ENCODE measurements at places on chromosomes 4 and X. TPM values are rescaled to one million over a fixed set of nuclear protein-coding genes. Genes with fewer than 3 reads are reported as not detected.
A peak's percentile ranks its signal among the peaks of the same experiment; 100 is the strongest.

DNA sequence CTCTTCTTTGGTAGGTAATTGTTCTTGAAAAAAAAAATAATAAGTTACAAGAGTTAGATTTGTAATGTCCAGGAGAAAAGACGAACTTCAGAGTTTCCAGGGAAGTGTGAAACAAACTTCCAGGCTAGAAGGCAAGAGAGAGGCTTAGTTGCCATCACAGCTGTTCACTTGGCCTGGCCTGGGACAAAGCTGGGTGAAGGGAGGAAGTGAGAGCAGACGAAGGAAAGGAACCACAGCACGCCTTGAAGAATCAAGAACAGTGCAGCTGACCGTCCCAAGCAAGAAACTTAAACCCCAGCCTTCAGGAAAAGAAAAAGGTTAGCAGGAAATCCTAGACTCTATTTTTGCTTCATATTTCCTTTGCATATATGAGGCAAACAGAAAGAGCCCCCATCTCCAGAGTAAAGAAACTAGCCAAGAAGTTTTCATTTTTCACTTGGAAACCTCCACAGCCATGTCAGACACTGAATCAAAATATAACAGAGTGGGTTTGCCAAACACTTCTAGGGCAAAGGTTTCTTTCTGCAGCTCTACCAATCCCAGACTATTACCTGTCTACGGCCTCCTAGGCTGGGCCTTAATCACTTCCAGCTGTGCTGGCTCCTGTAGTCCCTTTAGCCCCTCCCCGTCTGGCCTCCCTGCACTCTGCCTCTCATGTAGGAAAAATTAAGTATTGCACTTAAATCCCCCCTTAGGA is 209.6 kb downstream of the SPATA18 start:
- H3K27ac ChIP-seq, result peak overlapping the region; percentile 46
- no peak overlapping the region for H3K4me3 ChIP-seq
- peaks cover 17% of the 10 kb centered on the region for H3K4me1 ChIP-seq
- H3K27me3 ChIP-seq, result no peaks in the 10 kb centered on the region
- no peaks in the 10 kb centered on the region for H3K36me3 ChIP-seq

DNA sequence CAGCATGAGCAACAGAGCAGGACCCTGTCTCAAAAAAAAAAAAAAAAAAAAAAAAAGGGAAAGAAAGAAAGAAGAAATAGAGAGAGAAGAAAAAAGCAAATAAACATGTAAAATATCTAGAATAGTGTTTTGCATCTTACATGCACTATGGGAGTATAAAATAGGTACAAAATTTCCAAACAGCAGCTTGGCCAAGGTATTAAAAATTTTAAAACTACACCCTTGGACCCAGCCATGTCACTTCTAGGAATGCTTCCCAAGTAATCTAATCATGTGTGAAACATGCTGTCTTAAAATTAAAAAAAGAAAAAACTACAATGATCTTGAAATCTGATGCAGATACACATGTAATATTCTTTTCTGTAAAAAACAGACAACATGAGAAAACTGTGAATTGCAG is 21.6 kb downstream of the IRF2 start:
- no peak for DNase-seq
- no peaks in the 10 kb centered on the region for H3K27me3 ChIP-seq
- no peak overlapping the region for H3K27ac ChIP-seq
- no peak overlapping the region for H3K4me3 ChIP-seq

DNA sequence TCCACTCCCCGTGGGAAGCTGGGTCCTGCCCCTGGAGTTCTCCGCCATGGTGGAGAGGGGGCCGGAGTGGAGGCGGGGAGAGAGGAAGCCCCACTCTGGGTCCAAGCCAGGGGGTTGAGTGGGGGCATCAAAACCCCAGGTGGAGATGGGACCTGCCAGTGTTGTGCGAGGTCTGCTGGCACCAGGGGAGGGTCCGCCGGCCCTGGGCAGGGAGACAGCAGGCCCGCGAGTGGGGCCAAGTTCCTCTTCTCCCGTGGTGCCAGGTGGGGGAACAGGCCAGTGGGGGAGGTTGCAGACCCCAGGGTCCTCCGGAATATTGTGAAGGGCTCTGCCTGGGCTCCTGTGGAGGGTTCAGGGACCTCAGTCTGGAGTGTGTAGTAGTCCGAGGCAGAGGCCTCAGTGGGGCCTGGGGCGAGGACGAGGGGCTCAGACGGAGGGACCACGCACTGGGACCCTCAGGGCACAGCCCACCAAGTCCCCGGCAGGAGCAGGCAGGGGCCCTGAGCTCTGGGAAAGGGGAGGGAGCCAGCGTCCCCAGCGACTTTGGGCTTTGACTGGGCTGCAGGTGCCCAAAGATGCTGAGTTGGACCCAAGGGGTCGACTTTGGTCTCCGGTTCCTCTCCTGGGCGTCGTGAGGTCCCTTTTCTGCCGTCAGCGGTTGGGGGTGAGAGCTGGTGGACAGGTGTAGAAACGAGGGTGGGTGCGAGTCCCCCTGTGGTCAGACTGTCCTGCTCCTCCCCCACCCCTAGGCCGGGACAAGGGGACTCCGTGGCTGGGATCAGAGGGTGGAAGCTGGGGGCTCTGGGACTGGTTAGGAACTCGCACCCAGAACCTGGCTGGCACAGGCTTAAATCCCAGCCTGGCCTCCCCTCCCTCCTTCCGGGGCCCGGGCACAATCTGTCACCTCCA is 43.8 kb upstream of the NKX1-1 start:
- no peak overlapping the region for H3K27ac ChIP-seq
- H3K36me3 ChIP-seq, result no peaks in the 10 kb centered on the region
- DNase-seq, result no peak
- no peaks in the 10 kb centered on the region for H3K4me1 ChIP-seq
- peaks cover 22% of the 10 kb centered on the region for H3K27me3 ChIP-seq

DNA sequence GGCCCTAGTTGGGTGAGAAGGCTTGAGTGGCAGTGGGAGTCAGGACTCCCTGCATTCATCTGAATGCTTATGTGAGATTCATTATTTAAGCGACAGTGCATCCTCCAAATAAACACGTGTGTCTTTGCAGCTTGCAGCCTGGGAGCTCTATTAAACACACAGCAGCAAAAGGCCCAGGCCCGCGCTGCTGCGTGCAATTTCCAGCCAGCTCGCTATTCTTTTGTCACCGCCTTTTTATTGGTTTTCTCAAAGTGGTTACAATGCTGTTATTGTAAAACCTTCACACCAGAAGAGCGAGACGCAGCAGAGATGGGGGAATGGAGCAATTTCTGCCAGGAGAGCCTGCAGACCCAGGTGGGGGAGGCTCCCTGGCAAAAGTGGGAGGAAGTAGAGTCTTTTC is 252.5 kb downstream of the BCOR start:
- no peak overlapping the region for H3K27ac ChIP-seq
- no peak for DNase-seq
- no peak overlapping the region for H3K4me3 ChIP-seq
- H3K36me3 ChIP-seq, result no peaks in the 10 kb centered on the region
- H3K27me3 ChIP-seq, result no peaks in the 10 kb centered on the region

DNA sequence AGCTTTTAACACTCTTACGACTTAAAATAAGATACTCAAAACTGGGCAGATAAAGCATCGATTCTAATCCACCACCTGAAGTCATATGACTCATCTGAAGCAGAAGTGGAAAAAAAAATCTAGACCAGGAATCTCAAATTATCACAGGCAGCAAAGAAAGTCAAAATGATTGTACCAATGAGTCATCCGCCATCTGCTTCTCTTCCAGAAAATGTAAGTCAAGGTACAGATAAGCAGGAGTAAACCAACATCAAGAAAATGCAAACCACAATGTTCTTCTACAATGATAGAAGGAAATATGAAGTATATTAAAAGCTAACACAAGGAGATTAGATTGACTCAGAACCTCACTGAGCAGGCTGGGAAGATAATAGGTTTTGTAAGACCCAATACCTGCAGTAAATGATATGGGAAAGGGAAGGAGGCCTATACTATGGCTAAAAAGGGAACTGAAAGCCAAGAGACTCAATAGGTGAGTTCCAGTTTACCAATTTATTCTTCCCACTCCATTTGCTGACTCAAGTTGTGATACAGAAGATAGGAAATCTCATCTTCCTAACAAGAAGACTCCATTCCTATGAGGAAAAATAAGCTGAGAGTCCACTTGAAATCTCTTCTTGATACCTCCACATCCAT is 88.4 kb upstream of the TET2 start:
- H3K27ac ChIP-seq, result no peak overlapping the region
- H3K4me3 ChIP-seq, result no peak overlapping the region
- no peaks in the 10 kb centered on the region for H3K27me3 ChIP-seq
- peaks cover 46% of the 10 kb centered on the region for H3K4me1 ChIP-seq
- no peaks in the 10 kb centered on the region for H3K36me3 ChIP-seq

- H3K27ac ChIP-seq, result no peak overlapping the region
- no peaks in the 10 kb centered on the region for H3K27me3 ChIP-seq
- DNase-seq, result no peak
- H3K4me3 ChIP-seq, result no peak overlapping the region
Observed at GRCh38 chr4:126958482-126958881, 674.3 kb upstream of the INTU start.

- H3K4me1 ChIP-seq, result no peaks in the 10 kb centered on the region
- H3K36me3 ChIP-seq, result no peaks in the 10 kb centered on the region
- DNase-seq, result no peak
Observed at GRCh38 chrX:67100031-67100884, 443.6 kb upstream of the AR start.

DNA sequence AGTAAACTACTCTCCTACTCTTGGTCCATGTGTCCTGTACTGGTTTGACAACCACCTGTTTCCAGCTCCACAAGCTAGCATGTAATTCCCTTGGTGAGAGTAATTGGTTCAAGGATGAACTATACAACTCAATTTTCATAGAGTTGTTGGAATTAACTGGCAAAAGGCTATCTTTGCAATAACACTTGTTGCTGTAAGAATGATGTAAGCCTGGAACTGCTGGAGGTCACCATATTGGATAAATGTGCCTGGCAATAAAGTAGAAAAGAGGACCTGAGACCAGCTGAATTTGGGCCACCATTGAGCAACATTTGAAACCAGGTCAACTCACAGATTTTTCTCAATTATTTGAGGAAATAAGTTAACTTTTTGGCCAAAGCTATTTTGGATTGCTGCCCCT is 175.5 kb downstream of the CAMK2D start:
- peaks cover 25% of the 10 kb centered on the region for H3K4me1 ChIP-seq
- H3K27ac ChIP-seq, result peak overlapping the region; percentile 19
- DNase-seq, result no peak
- H3K36me3 ChIP-seq, result no peaks in the 10 kb centered on the region
- H3K27me3 ChIP-seq, result no peaks in the 10 kb centered on the region
- H3K4me3 ChIP-seq, result no peak overlapping the region

- no peak overlapping the region for H3K4me3 ChIP-seq
- DNase-seq, result no peak
- H3K27ac ChIP-seq, result no peak overlapping the region
- no peaks in the 10 kb centered on the region for H3K4me1 ChIP-seq
Observed at GRCh38 chrX:69311936-69312670, 146.8 kb upstream of the PJA1 start.

DNA sequence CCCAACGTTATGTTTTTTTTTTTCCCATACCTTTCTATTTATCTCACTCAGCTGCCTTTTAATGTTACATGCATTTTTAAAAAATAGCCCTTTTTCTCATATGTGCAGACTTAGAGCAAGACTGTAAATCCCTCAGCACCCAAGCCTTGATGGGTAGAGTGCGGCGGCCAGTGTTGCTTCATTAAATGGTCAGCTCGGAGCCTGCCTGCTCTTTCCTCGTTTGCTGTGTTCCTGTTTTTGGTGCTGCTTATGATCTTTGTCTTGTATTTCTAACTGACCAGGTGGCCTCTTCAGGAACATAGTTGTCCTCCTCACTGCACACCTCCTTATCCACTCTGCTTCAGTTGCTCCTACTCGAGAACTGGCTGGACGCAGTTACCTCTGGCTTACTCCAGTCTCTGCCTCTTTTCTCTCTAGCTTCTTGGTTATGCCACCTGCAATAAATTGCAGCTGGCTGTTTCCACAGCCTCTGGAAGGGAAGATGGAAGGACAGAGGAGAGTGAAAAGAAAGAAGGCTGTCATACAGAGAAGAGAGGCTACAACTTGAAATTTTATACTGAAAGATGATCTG is 10.7 kb downstream of the RBPJ start:
- no peak overlapping the region for H3K27ac ChIP-seq
- H3K4me3 ChIP-seq, result no peak overlapping the region
- peaks cover 27% of the 10 kb centered on the region for H3K4me1 ChIP-seq
- H3K36me3 ChIP-seq, result no peaks in the 10 kb centered on the region
- DNase-seq, result no peak

DNA sequence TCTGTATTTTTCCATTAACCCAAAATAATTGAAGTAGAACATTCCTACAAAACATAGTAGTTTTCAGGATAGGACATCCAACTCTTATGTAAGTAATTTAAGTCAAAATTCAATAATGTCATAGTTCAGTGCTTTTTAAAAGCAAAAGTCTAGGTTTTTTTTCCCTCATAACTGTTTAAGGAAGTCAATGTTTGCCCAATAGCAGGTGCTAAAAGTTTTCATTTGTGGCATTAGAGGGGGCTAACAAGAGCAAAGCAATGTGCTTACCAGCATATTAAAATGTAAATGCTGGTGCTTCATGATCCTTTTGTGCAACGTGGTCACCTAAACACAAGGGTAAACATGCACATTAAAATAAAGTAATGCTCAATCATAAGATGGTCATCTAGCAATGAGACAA is 155.2 kb upstream of the PPP1R2C start:
- H3K27ac ChIP-seq, result no peak overlapping the region
- H3K27me3 ChIP-seq, result no peaks in the 10 kb centered on the region
- peaks cover 15% of the 10 kb centered on the region for H3K4me1 ChIP-seq
- no peaks in the 10 kb centered on the region for H3K36me3 ChIP-seq
- no peak overlapping the region for H3K4me3 ChIP-seq

GRCh38 chrX:40078489-40079227 is 19.1 kb downstream of the BCOR start:
- no peak overlapping the region for H3K27ac ChIP-seq
- H3K4me3 ChIP-seq, result no peak overlapping the region
- H3K36me3 ChIP-seq, result peaks cover 10% of the 10 kb centered on the region
- H3K27me3 ChIP-seq, result peaks cover 23% of the 10 kb centered on the region

DNA sequence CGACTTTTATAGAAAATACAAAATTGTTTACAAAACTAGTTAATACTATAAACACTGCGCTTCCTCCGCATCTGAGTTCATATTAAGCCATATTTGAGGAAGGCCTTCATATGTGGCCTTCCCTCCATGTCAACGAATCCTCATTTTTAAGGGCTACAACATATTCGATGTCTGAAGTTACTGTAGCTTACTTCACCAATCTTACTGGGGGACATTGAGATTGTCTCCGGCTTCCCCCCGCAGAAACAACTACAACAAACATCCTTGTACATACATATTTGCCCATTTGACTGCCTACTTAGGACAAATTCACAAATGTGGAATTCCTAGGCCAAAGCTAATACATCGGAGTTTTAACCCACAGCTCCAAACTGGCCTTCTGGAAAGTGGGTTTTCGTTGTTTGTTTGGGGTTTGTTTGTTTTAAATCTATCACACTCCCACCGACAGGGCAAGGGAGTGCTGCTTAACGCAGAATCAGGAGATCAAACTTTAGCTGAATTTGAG is 581 bp upstream of the FAM114A1 start:
- H3K36me3 ChIP-seq, result no peaks in the 10 kb centered on the region
- H3K27me3 ChIP-seq, result no peaks in the 10 kb centered on the region
- H3K4me3 ChIP-seq, result peak overlapping the region; percentile 67

AMMECR1 gene
- total RNA-seq, result 1.3 TPM

C4orf51 gene
- not detected for total RNA-seq

UGT2B15 gene
- not detected for total RNA-seq

NRK gene
- total RNA-seq, result 1.3 TPM

SLC4A4 gene
- 48.0 TPM for total RNA-seq

SLC10A3 gene
- total RNA-seq, result 12.2 TPM

INPP4B gene
- 39.1 TPM for total RNA-seq

BANK1 gene
- total RNA-seq, result not detected

CAPN6 gene
- 0.21 TPM for total RNA-seq
